Activated T-helper 1 cell treated with anti-CD3 and anti-CD28 coated beads, Interleukin-2, amount 50 U/mL, for 16 hours (primary cell): ENCODE measurements at places on chromosomes 7 and 10.

GRCh38 chr10:86871563-86872183 is 85.7 kb downstream of the MMRN2 start:
- no peak for DNase-seq

- no peak for DNase-seq
Measured at GRCh38 chr10:635088-635861, 54.2 kb downstream of the DIP2C start.

- DNase-seq, result no peak
Measured at GRCh38 chr10:73424478-73424877, 8.9 kb downstream of the MSS51 start.

GRCh38 chr10:97849687-97850402 is at the start of gene GOLGA7B:
GOLGA7B (plus strand) TSS chr10:97849843; CDS start chr10:97850304, 461 bp downstream.
- DNase-seq, result peak; percentile 38

- DNase-seq, result no peak
Measured at GRCh38 chr10:101485681-101486554, 102.1 kb downstream of the POLL start.

- no peak for DNase-seq
Measured at GRCh38 chr10:90987383-90987782, 66.5 kb upstream of the ANKRD1 start.

DNA sequence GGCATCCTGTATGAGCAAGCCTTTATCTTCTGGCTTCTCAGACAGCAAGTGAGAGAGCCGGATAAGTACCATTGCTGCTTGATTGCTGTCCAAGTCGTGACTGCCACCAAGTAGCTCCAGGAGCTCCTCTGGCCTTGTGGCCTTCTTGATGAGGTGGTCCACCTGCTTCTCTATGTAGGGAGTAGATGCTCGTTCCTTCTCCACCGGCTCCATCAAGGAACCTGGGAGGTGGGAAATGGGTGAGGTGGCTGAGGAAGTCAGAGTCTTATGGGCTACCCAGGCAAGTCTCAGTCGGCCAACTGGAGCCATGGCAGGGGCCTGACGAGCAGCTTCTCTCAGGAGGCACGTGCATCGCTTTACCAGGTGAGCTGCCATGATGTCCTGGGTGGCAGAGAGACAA is 2.6 kb downstream of the TBRG4 start:
- DNase-seq, result no peak

DNA sequence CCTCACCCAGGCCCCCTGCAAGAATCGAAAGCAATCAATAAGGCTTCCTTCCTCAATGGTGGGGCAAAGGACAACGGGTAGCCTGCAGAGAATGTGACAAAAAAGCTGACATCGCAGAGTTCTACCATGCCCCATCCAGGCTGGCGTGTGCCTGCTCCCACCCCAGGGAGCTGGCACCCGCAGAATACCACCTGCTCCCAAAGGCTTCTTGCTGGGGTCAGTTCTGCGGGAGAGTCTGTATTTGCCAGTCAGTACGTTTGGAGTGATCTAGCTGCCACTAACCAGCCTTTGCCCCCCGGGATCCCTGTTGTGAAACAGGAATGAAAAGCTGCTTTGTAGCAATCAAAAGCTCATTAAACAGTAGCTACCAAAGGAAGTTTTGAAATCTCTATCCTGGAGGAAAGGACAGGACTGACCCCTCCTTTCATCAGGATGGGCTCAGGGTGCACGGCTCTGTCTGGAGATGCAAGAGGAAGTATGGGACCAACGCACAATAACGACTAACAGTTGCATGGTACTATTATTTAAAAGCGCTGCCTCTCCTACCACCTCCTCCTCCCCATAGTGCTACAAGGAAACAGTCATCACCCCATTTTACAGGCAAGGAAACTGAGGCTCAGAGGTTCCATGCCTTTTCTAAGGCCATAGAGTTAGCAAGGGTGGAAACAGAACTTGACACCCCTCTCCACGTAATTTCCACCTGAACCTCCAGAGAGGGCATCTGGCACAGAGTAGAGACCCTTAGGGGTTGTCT is 67.0 kb downstream of the FGFR2 start:
- DNase-seq, result no peak

DNA sequence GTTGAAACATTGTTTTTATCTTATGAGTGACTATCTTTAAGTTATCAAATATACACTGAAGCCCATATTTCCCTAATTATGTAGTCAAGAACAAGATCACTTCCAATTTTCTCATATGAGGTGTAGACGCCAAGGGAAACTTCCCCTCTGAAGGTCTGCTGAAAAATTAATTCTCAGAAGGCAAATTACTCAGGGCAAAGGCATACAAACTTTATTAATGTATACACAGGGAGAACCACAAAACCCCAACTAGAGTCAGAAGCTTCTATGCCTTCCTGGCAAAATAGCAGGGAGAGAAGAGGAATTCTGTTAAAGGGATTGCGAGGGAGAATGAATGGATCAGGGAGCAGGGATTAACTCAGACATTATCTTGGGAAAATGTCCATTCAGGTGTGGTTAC is 83.4 kb downstream of the DOCK4 start:
- DNase-seq, result no peak

DNA sequence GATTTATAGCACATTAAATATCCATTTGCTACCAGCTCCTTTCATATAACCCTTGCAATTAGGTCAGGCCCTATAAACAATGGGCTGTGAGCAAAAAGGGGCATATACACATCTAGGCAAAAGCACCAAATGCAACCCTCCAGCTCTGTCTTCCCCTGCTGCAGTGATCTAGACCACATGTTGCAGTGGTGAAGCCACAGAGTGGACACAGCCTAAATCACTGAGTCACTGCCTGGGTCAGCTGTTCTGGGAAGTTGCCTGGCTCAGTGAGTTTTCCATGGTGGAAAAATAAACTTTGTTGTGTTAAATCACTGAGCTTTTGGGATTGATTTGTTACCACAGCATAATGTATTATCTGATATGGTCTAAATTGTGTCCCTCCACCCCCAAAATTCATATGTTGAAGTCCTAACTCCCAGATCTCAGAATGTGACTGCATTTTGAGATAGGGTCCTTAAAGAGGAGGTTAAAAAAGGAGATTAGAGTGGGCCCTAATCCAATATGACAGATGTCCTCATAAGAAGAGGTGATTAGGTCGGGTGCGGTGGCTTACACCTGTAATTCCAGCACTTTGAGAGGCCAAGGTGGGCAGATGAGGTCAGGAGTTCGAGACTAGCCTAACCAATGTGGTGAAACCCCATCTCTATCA is 70.4 kb downstream of the ZFAND4 start:
- no peak for DNase-seq

DNA sequence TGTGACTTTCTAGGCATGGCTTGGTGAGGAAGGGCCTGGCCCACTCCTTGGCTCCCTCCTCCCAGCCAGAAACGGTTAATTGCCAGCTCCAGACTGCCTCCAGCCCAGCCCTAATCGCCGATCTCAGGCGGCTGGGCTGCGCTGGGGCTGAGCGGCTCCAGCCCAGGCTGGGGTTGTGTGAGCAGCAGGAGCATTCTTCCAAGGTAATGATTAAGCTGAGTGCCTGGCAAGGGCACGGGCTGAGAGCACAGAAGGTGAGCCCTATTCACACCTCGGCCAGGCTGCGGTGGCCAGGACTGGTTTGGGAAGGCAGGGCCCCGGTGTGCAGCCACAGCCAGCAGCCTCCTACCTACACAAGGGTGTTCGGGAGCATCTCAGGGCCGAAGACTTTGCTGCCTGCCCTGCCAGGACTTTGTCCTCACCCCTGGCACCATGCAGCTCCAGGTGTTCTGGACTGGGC is at the start of gene TMEM72:
TMEM72 (plus strand) TSS at position 257 of the 460 bp plus-strand sequence; CDS start at position 433, 176 bp downstream.
- DNase-seq, result no peak

GRCh38 chr7:50619684-50620083 is 54.5 kb upstream of the DDC start:
- DNase-seq, result no peak

DNA sequence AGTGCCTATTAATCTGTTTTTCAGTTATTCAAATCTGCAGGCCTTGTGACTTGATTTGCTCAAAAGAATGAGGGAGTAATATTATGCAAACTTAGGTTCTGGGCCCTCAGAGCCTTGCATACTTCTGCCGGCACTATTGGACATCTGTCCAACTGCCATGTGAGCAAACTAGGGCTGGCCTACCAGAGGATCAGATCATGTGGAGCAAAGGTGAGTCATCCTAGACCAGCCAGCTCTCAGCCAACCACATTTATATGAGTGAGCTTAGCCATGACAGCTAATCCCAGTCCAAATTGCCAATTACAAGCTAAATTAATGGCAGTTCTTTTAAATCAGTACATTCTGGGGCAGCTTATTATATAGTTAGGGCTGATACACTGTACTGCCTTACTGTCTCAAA is 69.6 kb downstream of the SDHAF3 start:
- no peak for DNase-seq

DNA sequence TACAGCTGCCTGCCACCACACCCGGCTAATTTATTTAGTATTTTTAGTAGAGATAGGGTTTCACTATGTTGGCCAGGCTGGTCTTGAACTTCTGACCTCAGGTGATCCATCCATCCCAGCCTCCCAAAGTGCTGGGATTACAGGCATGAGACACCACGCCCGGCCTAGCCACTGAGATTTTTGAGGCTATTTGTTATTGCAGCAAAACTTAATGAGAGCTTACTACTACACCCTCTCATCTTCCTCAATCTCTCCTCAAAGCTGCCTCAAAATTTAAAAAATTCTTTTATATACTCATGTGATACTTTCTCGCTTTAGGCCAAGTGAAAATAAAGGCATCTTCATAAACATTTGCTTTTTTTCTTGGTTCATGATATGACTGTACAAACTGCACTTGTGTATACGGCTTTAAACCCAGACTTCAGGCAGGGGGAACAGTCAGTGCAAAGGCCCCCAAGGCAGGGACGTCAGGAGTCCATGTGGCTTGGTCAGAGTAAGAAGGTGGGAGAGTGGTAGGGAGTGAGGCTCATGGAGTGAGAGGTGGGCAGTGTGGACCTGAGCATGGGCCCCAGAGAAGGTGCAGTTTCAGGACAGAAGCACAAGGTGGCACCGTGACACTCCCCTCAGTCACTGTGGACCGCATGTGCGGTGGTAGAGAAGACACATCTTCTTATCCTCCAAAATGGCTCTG is 55.5 kb downstream of the SYPL1 start:
- DNase-seq, result peak; percentile 35

DNA sequence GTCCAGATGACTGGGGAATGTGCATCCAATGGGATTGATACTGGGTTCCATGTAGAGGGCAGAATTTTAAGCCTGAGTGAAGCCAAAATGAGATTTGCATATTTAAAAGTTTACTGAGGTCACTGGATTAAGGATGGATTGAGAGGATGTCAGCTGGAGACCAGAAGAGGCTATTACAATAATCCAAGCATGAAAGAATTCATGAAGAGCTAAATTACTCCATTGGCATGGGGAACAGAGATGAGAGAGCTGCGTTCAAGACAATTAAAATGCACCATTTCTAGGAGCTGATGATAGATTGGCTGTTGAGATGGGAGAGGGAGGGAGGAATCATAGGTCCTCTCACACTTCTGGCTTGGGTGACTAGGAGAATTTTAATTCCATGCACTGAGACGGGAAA is 158.5 kb downstream of the JCAD start:
- DNase-seq, result no peak

DNA sequence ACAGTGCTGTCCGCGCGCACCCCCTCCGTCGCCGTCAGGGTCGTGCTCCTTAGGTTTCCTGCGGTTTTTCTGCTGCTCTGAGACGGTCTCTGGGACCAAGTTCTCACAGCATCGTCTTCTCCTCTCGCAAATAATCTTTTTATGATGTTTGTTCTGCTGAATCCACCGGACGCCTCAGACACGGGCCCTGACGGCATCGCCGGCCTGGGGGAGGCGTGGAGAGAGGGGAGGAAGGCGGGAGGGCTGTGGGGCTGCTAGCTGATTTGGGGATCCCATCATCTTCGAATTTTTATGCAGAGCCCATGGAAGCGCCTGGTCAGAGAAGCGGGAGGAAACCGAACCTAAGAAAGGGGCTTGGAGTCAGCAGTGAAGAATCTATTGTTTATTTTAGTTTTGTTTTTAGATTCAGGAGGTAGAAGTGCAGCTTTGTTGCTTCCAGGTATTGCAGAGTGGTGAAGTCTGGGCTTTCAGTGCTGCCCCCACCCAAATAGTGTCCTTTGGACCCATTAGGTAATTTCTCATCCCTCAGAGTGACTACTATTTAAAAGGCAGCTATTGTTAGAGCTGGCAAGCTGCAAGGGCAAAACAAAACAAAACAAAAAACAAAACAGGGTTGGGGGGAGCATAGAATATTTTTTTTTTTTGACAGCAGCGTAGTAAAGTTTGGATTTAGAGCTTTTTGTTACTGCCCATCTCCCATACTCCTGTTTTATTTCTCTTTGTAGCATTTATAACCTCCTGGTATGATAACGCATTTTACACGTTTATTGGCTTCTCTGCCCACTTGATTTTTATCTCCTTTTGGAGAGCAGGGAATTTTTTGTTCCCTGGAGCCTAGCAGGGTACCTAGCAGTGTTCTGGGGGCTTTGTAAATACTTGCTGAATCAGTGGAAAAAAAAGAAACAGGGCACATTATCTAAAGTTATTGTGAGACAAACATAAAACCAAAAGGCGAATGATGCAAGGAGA is 92.6 kb downstream of the SPAG6 start:
- no peak for DNase-seq

- no peak for DNase-seq
Measured at GRCh38 chr10:13767676-13768178, 181.0 kb downstream of the PRPF18 start.

DNA sequence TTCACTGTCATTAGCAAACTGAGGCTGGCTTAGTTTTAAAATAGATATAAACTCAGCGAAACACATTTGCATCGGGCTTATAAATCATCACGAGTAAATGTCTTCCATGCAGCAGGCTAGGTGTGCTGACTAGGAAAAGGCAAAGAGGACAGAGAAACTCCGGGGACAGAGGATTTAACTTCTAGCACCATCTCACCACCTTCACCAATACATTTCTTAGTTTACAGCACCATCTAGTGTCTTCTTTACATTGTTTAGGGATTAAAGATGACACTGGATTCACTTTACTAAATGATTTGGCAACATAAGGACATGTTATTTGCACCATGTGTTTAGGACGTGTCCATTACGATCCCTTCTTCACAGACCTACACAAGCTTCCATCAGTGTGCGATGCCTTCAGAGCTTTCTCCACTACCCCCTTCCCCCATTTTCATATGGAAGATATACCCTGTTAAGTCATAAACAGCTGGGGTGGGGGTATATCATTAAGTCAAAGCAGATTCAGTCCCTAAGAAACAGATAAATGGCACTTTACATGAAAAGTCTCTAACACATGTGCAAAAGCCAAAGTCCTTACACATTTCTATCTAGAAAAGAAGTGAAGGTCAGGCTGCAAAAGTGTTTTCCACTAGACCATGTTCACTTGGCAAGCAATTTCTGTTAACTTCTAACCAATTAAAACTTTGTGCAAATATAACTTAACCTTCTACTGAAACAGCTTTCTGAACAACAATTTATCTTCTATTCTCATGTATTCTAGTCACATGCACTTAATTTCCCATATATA is 103.3 kb downstream of the GRB10 start:
- no peak for DNase-seq

- no peak for DNase-seq
Measured at GRCh38 chr7:128933180-128933891, 4.4 kb upstream of the IRF5 start.

DNA sequence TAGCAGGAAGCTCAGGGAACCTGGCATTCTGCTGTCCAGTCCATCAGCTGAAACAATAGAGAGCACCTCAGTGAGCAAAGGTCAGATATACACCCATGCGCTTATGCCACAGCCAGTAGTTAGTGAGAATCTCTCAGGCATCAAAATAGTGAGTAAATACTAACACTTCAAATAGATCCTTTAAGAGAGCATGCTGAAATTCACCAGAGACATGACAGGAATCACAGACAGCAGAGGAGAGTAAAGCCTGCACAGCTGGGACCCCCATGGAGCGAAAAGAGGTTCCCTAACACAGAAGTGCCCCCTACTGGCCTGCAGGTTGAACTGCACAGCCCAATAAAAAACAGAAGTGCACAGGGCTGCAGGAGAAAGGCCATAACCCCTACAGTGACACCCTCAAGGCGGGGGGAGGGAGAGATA is 57.6 kb upstream of the ANTXRL start:
- DNase-seq, result no peak
